Left renal cortex interstitium (tissue), 4 donors: ENCODE measurements at places on chromosomes 16 and 17. TPM values are rescaled to one million over a fixed set of nuclear protein-coding genes. Genes with fewer than 3 reads are reported as not detected.

- DNase-seq = no peak
Measured at GRCh38 chr17:79619196-79619595, 8.3 kb upstream of the RBFOX3 start.

Gene TLCD3B
- 1.1 TPM for polyA plus RNA-seq

- DNase-seq = no peak
Measured at GRCh38 chr17:81664051-81664470, 2.3 kb downstream of the OXLD1 start.

Gene ACLY
- 90.6 TPM for polyA plus RNA-seq

DNA sequence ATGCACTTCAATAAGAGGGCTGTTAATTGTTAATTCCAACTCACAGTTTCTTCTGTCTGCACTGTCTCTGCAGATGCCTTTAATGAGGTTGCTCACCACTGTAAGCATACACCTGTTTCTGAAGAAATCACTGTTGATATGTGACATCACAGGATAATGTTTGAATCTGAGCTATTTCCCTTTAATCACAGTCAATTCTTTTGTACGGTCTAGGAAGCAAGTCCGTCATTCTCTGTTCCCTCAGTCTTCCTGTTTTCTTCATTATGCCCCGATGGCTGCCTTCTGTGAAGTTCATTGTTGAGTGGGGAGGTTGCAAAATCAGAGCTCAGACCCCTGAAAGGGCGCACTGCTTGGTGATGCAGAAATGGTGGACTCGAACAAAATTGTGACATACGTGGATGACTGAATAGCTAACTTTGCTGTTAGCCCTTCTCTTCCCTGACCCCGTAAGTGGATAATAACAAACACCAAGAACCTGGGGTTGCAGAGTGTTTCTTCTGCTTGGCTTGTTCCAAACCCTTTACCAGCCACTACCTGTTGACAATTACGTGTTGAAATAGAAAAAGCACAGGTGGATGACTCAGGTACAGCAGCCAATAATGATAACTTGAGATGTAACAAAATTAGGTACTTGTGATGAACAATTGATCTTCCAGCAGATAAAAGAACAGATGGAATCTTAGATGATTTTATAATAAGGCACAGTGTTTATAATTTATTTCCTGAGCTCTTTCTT, 71.9 kb upstream of the AXIN2 start:
- no peak for DNase-seq
